ENCODE measurements at places on chromosomes 7 and 10. TPM values are rescaled to one million over a fixed set of nuclear protein-coding genes. Genes with fewer than 3 reads are reported as not detected.

DNA sequence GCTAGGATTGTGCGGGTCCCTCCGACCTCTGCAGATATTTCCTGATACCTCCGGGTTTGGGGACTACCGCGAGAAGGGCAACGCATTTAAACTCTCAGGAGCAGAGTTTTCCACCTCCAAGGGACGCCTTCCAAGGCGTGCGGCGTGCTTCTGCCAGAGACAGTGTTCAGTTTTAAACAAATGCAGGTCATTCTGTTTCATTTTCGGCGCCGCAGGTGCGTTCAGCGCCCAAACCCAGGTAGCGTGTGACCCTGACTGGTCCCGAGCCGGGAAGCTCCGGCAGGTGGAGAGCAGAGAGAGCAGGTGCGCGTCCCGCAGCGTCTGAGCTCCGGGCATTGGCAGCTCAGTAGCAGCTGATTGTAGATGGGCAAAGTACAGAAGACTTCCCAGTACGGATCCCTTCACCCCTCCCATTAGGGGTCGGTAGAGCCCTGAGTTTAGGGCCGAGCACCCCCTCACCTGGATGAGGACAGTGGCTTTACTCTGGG lies 1.4 kb upstream of the CYP26A1 start:
- peak overlapping the region; percentile 74 for H3K4me3 ChIP-seq
- no peak overlapping the region for H3K27ac ChIP-seq
- H3K36me3 ChIP-seq = no peaks in the 10 kb centered on the region
- H3K4me1 ChIP-seq = peaks cover 45% of the 10 kb centered on the region
- no peak for DNase-seq
- peaks cover 77% of the 10 kb centered on the region for H3K27me3 ChIP-seq

DNA sequence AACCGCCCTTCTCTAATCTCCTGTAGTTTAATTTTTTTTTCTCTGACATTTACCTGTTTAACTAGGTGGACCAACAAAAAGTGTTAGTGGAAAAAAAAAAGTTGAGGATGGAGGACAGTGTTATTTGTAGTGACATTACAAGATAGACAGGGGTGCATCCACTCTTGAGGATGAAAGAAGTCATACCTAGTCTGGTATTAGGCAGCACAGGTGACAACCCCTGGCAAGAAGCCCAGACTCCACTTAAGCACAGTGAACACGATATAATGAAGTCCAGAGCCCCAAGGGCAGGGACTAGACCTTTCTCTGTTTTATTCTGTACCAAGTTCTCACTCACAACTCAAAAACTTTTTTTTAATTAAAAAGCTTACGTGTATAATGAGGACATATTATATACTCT lies 268.4 kb downstream of the GPR37 start:
- H3K4me3 ChIP-seq = no peak overlapping the region
- H3K36me3 ChIP-seq = no peaks in the 10 kb centered on the region
- H3K4me1 ChIP-seq = no peaks in the 10 kb centered on the region
- no peaks in the 10 kb centered on the region for H3K27me3 ChIP-seq
- DNase-seq = no peak

GRCh38 chr7:128264477-128264876 lies 23.4 kb downstream of the LEP start:
- peaks cover 49% of the 10 kb centered on the region for H3K4me1 ChIP-seq
- no peaks in the 10 kb centered on the region for H3K36me3 ChIP-seq
- H3K27ac ChIP-seq = no peak overlapping the region
- no peak for DNase-seq

DNA sequence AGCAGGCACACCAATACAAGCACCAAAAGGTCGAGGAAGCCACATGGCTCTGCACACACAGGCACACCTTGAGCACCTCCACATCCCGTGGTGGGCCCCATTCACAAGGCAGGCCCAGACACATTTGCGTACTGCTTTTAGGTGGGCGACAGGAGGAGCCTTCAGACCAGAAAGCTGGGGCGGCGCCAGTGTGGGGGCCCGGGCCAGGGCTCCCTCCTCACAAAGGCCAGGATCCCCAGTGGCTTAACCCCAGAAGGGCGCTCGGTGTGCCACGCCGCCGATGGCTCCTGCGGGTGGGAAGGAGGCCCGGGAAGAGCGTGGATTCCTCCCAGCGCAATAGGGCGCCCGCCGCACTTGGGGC lies 2.8 kb upstream of the SMARCD3 start:
- H3K27me3 ChIP-seq = no peaks in the 10 kb centered on the region
- peaks cover 4% of the 10 kb centered on the region for H3K36me3 ChIP-seq
- peak overlapping the region; percentile 82 for H3K4me3 ChIP-seq
- H3K27ac ChIP-seq = peak overlapping the region; percentile 100

DNA sequence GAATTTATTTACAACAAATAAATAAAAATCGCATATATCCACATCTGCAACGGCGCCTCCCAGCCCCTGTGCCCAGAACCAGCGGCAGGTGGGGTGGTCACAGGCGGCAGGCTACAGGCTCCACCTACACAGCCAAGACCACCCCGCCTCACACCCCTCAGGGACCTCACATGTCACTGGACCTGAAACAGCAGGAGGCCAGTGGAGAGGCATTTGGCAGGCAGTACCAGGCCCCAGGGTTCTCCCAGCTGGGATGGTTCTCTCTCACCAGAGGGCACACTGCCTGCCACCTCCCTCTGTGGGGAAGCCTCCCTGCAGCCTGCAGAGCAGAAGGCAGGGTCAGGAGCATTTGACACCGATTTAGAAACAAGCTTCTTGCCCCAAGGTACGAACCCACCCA lies 81.5 kb downstream of the MAD1L1 start:
- H3K36me3 ChIP-seq = peaks cover 18% of the 10 kb centered on the region
- H3K27me3 ChIP-seq = no peaks in the 10 kb centered on the region
- no peak for DNase-seq
- H3K4me3 ChIP-seq = no peak overlapping the region

DNA sequence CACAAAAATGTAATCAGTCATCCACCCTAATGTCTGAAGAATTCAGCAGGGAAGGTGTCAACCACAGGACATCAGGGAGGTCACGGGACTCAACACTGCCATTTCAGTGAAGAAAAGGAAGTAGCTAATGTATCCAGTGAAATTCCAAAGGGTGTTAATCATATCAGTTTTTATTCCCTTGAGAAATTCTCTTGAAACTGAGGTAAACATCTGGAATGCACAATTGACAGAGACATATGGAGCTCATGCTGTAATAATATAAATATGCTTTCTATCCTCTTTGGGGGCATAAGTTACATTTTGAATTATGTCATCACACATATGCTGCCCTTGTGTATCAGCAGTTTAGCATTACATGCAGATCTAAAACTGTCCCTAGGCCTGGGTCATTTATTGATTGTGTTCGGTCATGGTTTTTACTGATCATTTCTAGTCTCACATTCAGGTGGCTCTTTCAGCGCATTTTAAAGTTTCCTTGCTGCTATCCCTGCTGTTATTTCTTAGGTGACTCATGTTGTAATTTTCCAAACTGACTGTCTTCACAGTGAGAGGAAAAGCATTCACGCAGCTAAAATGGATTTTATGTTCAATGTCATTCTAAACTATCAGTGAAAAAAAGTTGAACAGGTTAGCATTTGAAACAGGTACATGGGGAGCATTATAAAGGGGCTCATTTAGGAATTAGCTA lies 273.9 kb downstream of the TSPAN12 start:
- H3K4me1 ChIP-seq = peaks cover 19% of the 10 kb centered on the region
- peak overlapping the region; percentile 39 for H3K27ac ChIP-seq
- no peaks in the 10 kb centered on the region for H3K36me3 ChIP-seq
- no peak for DNase-seq

DNA sequence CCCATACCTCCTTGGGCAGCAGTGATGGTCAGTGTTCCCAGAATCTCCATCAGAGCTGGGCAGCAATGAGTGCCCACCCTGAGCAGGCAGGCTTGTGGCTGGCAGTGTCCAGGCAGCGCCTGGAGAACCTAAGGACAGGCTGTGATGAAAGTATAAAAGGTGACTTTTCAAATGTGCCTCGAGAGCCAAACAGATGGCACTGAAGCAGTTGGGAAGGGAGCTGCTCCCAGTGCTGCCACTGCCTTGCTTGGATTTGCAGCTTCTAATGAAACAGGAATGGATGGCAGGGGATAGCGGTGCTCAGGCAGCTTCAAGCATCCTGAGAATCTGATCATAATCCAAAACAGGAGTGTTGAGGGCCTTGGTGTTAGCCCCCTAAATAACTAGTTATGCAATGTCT lies 179.8 kb upstream of the AOAH start:
- H3K36me3 ChIP-seq = no peaks in the 10 kb centered on the region
- H3K4me3 ChIP-seq = no peak overlapping the region
- H3K4me1 ChIP-seq = no peaks in the 10 kb centered on the region
- peaks cover 6% of the 10 kb centered on the region for H3K27me3 ChIP-seq

- no peaks in the 10 kb centered on the region for H3K4me1 ChIP-seq
- no peak for DNase-seq
- no peak overlapping the region for H3K4me3 ChIP-seq
- H3K27ac ChIP-seq = no peak overlapping the region
These were observed 979.9 kb downstream of the TYW1 start for GRCh38 chr7:67976490-67976889.

DNA sequence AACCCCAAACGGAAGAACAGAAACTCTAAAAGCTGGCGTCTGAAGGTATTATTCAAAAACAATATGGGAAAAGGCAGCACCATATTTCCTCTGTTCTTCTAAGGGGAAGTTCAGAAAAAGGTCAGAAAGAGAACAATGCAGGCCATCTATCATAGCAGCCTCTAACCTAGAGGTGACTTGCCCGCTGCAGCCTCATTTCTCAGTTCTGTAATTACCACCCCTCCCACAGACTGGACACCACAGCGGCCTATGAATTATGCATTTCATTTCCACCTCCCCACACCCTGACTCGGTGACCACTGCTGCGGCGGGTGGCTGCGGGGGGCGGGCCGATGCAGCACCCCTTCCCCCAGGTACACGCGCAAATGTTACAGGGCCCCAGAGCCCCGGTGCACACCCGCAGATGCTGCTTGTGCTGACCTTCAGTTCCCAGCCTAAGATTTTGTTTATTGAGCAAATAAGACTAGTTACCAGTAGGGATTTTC lies 125.5 kb downstream of the CLEC2L start:
- no peak for DNase-seq
- no peak overlapping the region for H3K4me3 ChIP-seq
- peaks cover 2% of the 10 kb centered on the region for H3K36me3 ChIP-seq
- H3K4me1 ChIP-seq = peaks cover 68% of the 10 kb centered on the region
- no peaks in the 10 kb centered on the region for H3K27me3 ChIP-seq

DNA sequence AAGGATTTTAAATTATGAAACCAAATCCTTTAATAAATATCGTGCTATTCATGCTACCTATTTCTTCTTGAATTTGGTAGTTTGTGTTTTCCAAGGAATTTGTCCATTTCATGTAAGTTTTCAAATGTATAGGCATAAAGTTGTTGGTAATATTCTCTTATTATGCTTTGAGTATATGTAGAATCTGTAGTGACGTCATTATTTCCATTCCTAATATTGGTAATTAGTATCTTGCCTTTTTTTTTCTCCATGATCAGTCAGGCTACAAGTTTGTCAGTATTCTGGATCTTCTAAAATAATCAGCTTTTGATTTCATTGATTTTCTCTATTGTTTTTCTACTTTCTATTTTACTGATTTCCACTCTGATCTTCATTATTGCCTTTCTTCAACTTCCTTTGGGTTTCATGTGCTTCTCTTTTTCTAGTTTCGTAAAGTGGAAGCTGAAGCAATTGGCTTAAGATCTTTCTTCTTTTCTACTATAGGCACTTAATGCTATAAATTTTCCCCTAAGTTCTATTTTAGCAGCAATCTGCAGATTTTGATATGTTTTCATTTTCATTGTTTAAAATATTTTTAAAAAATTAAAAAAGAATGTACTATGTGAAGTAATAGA lies 156.5 kb upstream of the HDAC9 start:
- no peaks in the 10 kb centered on the region for H3K27me3 ChIP-seq
- no peak for DNase-seq
- peaks cover 10% of the 10 kb centered on the region for H3K36me3 ChIP-seq
- no peak overlapping the region for H3K4me3 ChIP-seq

DNA sequence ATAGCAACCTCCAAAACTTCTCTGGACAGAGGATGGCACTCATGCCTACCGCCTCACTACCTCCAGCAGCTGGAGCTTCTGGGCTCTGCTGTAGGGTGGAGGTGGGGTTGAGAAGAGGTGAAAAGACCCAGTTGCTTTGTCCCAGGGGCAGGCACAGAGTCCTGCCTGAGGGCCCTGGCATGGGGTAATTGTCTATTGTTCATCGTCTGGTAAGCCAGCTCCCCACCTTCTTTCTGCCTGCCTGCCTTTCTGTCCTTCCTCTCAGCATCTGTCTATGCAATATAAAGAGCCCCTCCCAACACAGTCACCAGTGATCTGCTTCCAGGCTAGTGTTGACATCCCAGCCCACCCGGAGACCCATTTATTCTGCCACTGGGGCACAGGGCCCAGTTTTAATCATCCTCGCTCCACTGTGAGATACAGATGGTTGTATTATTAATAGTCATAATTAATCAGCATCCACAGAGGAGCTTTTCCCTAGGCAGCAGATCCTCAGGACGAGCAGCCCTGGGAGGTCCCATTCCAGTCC lies 39.0 kb downstream of the ZMIZ1 start:
- no peak overlapping the region for H3K4me3 ChIP-seq
- no peak overlapping the region for H3K27ac ChIP-seq
- H3K36me3 ChIP-seq = peaks cover 3% of the 10 kb centered on the region
- no peaks in the 10 kb centered on the region for H3K27me3 ChIP-seq
- no peak for DNase-seq

- no peak for DNase-seq
- H3K36me3 ChIP-seq = peaks cover 5% of the 10 kb centered on the region
- H3K4me1 ChIP-seq = peaks cover 32% of the 10 kb centered on the region
- peak overlapping the region; percentile 96 for H3K27ac ChIP-seq
- H3K4me3 ChIP-seq = peak overlapping the region; percentile 23
- no peaks in the 10 kb centered on the region for H3K27me3 ChIP-seq
These were observed 23.8 kb upstream of the AHR start for GRCh38 chr7:17274551-17275245.

- no peak overlapping the region for H3K27ac ChIP-seq
- no peaks in the 10 kb centered on the region for H3K36me3 ChIP-seq
- H3K4me3 ChIP-seq = no peak overlapping the region
- H3K4me1 ChIP-seq = no peaks in the 10 kb centered on the region
- no peak for DNase-seq
These were observed 15.0 kb downstream of the PRKAG2 start for GRCh38 chr7:151861881-151862280.

DNA sequence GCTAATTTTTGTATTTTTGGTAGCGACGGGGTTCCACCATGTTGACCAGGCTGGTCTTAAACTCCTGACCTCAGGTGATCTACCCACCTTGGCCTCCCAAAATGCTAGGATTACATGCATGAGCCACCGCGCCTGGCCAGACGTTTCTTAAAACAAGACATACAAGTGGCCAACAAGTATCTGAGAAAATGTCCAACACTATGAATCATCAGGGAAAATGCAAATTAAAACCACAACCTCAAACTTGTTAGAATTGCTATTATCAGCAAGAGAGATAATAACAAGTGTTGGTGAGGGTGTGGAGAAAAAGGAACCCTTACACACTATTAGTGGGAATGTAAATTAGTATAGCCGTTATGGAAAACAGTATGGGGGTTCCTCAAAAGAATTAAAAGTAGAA lies 148.6 kb downstream of the SUGCT start:
- no peak overlapping the region for H3K27ac ChIP-seq
- H3K4me3 ChIP-seq = no peak overlapping the region
- H3K36me3 ChIP-seq = peaks cover 4% of the 10 kb centered on the region
- no peak for DNase-seq

GRCh38 chr7:68730194-68730593 lies 868.1 kb upstream of the AUTS2 start:
- H3K27me3 ChIP-seq = no peaks in the 10 kb centered on the region
- no peak overlapping the region for H3K27ac ChIP-seq
- peaks cover 8% of the 10 kb centered on the region for H3K4me1 ChIP-seq

- no peak overlapping the region for H3K4me3 ChIP-seq
- H3K36me3 ChIP-seq = peaks cover 17% of the 10 kb centered on the region
These were observed 149.0 kb upstream of the INSYN2A start for GRCh38 chr10:127345231-127345965.

ZNF853 gene
- 18.3 TPM for total RNA-seq

AGR2 gene
- total RNA-seq = not detected

DGKB gene
- 0.57 TPM for total RNA-seq
